NCI-H1417 treated with DMSO at 0.1 percent for 48 hours (cell line): ENCODE measurements at places on chromosomes 16 and 17.

GRCh38 chr17:29115961-29116803 is 64.0 kb downstream of the MYO18A start:
- DNase-seq = no peak

DNA sequence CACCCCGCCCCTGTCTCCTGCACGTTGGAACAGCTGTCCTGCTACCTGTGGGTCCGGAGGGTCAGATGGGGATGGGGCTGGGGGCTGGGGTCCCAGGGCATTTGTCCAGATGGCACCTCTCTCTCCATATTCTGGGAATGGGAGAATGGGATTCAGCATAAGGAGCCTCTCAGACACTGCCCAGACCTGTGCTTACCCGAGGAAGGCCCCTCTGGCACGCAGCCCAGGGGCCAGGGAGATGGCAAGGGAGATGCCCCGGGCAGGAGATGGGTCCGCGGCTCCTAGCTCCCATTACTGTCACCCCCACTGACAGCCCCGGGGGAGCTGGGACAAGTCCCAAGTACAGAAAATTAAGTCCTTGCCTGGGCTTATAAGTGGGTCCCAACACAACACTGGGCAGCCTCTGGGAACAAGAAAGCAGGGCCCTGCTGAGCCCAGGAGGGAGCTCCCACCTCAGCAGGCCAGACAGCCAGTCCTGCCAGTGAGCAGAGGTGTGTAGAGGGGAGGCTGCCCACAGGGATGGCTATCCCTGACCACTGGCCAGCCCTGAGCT is 1.8 kb downstream of the VASN start:
- no peak for DNase-seq

GRCh38 chr17:6323626-6324356 is 111.1 kb downstream of the AIPL1 start:
- DNase-seq = no peak

- DNase-seq = no peak
Measured at GRCh38 chr17:83121921-83122820, 42.8 kb downstream of the METRNL start.

DNA sequence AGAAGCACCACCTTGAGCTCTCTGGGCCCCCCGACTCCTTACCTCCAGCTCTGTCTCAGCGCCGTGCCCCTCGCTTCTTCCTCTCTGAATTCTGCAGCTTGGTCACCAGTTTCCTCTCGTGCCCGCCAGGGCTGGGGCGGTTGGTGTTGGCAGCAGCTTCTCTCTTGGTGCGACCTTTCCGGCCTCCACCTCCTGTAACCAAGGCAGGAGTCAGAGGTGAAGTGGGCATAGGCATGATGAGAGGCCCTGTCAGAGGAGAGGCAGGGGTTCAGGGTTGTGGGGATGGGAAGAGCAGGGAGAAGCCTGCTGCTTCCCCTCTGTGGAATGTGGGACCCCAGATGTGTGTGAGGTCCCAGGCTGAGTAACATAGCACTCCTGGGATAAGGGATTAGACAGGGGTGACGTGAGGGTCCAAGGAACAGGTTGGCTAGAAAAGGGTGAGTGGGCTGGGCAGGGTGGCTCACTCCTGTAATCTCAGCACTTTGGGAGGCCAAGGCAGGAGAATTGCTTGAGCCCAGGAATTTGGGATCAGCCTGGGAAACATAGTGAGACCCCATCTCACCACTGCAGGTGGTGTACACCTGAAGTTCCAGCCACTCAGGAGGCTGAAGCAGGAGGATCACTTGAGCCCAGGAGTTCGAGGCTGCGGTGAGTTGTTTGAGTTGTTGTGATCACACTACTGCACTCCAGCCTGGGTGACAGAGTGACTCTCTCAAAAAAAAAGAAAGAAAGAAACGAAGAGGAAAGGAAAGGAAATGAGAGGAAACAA is 626 bp downstream of the NUPR1 start:
- no peak for DNase-seq

DNA sequence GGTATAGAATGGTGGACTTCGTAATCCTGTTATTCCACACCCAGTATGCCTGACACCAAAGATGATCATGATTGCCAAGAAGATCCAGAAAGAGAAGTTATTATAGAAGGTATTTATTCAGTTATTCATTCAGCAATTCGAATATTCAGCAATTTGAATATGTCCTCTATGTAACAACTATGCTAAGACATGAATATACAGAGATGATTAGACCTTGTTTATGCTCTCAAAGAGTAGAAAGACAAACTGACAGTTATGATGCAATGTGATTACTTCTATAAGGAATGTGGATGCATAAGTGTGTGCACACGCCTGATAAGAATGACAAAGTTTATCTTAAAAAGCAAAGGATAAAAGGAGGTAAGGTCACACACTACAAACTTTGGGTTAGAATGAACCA is 218.1 kb downstream of the CDH11 start:
- DNase-seq = no peak

DNA sequence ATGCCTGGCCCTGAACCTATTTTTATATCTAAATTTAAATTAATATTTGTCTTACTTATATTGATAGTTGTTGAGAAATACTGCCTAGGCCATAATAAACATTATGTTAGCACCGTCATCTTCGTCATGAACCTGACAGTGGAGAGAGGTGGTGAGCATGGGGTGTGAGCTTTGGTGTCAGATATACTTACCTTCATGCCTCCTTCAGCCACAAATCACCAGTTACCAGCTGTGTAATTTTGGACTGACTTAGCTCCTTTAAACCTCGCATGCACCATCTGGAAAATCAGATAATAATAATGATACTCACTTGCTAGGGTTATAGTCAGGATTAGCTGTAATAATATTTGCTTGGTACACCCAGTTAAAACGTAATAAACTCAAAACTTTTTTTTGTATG is 35.0 kb downstream of the SNX29 start:
- DNase-seq = no peak

GRCh38 chr17:80873307-80873951 is 118.2 kb upstream of the CHMP6 start:
- no peak for DNase-seq

DNA sequence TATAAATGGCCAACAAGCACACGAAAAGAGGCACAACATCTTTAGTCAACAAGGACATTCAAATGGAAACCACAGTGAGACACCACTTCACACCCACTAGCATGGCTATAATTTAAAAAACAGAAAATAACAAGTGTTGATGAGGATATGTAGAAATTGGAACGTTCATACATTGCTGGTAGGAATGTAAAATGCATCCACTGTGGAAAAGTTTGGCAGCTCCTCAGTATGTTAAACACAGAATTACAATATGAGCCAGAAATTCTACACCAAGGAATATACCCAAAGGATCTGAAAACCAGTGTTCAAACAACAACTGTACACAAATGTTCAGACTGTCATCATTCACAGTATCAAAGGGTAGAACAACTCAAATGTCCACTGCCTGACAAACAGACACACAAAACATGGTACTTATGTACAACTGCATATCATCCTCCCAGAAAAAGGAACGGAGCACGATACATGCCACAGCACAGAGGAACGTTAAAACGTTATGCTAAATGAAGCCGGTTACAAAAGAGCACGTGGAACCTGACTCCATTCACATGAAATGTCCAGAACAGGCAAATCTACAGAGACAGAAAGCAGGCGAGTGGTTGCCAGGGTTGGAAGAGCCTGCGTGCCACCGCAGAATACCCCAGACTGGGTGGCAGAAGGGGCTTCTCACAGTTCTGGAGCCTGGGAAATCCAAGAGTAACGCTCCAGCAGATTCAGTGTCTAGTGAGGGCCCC is 32.8 kb upstream of the METRNL start:
- DNase-seq = no peak

GRCh38 chr17:78748048-78748729 is 33.9 kb downstream of the CYTH1 start:
- DNase-seq = no peak
